ENCODE measurements at places on chromosomes 3 and 15.

DNA sequence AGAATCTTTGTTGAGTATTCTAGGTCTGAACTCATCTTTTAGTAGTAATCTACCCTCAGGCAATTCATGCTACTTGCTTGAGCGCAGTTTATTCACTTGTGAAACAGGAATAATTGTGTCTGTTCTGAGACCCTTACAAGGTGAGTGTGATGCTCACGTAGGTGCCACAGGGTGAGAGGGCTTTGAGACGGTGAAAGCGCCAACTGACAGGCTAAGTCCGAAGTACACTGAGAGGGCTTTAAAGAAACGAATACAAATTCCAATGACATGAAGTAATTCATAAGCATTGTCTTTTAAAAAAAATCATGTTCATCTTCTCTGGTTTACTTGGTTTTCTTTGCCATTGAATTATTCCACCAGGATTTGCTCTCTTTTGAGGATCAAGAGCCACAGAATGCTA, 393.7 kb upstream of the RGMA start:
- DNase-seq = no peak

- DNase-seq = peak; percentile 34
Measured at GRCh38 chr15:60905587-60905986, 323.5 kb downstream of the RORA start.

- DNase-seq = no peak
Measured at GRCh38 chr3:74331711-74332110, 282.7 kb downstream of the CNTN3 start.

GRCh38 chr3:175018946-175019727, 160.0 kb downstream of the NAALADL2 start:
- no peak for DNase-seq

GRCh38 chr15:88166082-88166993, 90.2 kb downstream of the NTRK3 start:
- DNase-seq = peak; percentile 61

DNA sequence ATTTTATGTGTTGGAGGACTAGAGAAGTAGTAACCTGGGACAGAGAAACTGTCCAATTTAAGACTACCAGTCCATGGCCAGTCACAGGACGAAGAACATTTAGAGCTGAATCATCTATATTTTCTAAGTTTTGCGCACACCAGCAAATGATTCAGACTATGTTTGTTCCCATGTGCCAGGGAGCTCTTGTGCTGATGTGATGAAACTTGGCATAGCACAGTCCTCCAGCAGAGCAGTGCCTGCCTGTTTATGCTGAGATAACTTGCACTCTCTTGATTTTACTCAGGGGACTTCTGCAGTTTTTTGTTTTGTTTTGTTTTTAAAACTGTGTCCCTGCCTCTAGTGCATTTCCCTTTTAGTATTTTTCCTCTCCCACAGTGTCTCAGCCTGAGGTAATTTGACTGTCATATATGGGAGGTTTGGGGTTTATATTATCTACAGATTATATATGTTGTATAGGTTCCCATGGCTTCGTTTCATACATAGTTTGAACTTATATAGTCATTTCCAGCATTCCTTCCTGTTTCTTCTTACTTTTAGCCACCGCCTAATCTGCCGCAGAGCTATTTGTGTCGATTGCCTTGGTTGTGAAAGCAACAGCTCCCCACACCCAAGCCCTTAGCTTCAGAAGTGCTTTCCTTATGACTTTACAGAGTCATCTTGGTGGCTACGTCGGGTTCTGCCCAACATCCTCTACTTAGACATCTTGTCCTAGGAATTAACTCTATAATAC, 45.5 kb downstream of the PPM1L start:
- DNase-seq = no peak

- no peak for DNase-seq
Measured at GRCh38 chr3:178512647-178513046, 23.6 kb upstream of the KCNMB2 start.

DNA sequence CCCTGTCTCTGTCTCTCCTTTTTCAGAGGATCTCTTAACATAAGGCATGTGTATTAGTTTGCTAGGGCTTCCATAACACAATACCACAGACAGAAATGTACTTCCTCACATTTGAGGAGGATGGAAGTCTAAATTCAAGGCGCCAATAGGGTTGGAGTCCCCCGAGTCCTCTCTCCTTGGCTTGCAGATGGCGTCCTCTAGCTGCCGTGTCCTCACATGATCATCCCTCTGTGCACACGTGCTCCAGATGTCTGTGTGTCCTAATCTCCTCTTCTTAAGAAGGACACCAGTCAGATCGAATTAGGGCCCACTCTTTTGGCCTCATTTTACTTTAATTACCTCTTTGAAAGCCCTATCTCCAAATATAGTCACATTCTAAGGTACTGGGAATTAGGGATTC, 23.0 kb upstream of the BFSP2 start:
- peak; percentile 50 for DNase-seq

- DNase-seq = no peak
Measured at GRCh38 chr15:61169275-61169903, 59.7 kb downstream of the RORA start.

DNA sequence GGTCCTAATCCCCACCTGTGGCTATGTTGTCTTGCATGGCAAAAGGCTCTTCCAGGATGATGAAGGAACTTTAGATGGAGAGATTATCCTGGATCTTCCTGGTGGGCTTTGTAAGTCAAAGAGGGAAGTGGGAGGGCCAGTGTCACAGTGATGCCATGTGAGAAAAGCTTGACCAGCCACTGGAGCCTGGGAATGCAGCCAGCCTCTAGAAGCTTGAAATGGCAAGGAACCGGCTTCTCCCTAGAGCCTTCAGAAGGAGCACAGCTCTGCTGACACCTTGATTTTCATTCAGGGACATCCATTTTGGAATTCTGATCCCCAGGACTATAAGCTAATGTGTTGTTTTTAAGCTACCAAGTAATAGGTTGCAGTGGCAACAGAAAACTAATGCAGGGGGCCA, 58.3 kb downstream of the CLEC3B start:
- no peak for DNase-seq

DNA sequence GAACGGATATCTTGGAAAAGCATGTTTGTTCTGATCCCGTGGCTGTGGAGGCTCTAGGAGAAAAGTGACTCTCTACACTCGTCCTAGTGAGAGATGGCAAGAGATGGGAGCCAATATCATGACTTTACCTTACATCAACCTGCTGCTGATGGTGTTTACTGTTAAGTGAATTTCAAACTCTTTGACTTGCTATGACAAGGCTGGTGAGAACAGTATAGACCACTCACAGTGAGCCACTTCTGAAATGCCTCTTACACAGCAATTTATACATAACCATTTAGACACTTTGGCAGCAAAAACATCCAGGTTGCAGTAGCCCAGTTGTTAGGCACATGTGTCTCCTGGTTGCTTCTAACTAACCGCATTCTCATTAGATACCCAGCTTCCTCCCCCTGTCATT, 43.3 kb downstream of the IL5RA start:
- no peak for DNase-seq

GRCh38 chr15:57282686-57283085, 93.6 kb upstream of the CGNL1 start:
- DNase-seq = no peak

DNA sequence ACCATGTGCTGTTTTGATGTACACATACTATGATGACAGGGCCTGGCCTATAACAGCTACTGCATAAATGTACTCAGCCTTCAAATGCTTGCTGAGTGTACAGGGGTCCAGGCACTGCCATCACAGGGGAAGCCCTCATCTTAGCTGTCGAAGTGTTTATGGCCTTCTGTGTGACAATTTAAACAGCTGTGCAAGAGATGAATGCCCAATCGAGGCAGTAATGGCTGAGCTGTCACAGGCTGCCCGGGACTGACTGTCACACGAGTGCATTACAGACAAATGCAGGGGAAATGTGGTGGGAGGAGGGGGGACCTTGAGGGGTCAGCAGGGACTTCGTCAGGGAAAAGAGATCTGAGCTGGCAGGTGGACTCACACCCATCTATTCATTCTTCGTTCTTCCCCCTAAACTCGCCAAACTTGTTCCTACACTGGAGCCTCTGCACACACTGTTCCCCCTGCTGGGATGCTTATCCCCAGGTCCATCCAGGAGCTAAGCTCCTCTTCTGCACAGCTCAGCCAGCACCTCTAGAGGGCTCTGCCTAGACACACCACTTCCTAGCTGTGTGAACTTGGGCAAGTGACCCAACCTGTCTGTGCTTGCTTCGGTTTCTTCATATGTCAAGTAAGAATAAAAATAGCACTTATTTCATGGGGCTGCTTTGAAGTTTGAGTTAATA, 156.2 kb upstream of the IQSEC1 start:
- DNase-seq = peak; percentile 90

DNA sequence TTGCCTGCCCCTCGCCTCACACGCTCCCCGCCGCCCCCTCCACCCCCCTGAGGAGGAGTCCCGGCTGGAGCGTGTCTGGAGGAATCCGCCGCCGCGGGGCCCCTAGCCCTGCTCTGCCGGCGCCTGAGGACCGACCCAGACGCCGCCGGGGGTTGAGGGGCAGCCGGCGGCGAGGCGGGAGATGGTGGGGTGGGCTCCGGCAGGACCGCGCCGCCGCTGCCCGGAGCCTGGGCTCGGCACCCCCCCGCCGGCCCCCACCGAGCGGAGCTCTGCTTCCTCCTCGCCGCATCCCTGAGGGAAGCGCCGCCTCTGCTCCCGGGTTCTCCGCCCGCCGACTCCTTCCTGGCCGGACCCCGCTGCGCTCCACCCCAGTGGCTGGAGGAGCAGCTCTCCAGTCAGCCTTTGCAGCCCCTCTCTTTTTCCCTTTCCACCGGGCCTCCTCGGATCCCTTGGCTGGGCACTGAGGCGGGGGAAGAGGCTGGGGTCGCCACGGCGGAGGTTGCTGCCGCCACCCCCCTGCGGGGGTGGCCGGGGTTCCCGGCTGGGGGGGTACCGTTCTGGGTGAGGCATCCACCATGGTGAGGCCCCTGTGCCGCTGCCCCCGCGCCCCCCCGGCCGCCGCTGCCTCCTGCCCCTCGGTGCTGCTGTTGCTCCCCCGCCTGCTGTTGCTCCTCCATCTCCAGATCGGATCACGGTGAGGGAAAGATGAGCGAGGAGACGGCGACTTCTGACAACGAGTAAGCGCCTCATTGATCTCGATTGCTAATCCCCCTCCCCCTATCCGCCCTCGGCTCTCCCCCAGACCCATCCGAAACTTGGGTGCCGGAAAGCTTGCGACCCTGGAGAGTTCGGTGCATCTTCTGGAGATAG, at the start of gene SPRED1:
Gene SPRED1 (plus strand): TSS at position 356 of the 870 bp plus-strand sequence. CDS start 350 bp downstream, at position 706.
- peak; percentile 64 for DNase-seq

- DNase-seq = no peak
Measured at GRCh38 chr3:127951276-127951675, 36.2 kb downstream of the KBTBD12 start.

DNA sequence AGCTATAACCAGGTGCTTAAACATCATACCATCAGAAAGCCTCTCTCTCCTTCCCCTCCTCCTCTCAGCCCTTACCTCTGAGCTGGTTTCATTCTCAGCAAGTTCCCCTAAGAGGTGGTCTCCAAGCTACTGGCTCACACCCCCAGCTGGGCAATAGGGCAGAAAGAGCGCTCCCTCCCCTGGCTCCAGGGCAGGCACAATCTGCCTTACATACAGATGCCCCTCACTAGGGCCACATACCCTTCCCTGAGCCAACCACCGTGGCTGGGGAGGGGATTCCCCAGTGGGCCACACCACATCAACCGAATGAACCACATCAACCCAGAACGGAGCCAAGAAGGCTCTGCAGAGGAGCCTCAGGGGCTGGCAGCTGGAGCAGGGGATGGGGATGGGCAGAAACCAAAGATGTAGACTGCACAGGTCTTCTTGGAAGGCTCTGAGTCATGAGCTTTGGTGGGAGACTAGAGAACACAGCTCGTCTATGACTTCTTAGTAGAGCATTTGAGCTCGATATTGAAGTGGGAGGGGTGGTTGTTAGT, 4.6 kb upstream of the FBLN2 start:
- no peak for DNase-seq

DNA sequence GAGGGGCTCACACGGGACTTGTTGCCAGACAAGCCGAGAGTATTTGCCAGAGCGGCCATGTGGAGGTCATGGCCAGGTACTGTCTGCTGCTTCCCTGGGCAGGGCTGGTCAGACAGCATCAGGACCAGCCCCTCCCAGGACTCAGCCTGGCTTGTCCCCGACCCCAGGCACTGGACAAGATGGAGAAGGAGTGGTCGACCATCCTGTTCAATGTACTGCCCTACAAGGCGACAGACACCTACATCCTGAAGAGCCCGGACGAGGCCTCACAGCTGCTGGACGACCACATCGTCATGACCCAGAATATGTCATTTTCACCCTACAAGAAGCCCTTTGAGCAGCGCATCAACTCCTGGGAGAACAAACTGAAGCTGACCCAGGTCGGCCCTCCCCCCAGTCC, 38.6 kb downstream of the DNAH1 start:
- no peak for DNase-seq

DNA sequence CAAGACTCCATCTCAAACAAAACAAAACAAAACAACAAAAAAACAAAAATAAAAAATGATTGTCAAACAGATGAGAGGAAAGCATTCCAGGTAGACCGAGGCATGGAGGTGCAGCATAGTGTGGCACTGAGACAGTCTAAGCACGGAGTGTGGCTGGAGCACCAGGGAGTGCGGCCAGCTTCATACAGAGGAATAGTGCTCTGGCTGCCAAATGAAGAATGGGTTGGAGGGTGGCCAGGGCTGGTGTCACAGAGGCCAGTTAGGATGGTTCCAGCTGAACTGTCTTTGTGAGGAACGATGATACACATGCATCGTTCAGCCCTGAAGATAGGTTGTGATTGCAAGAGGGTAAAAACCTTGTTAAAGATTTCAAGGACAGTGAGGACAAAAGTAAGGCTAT, 28.3 kb downstream of the MITF start:
- no peak for DNase-seq

GRCh38 chr3:61858054-61858453, 296.7 kb downstream of the PTPRG start:
- DNase-seq = no peak

DNA sequence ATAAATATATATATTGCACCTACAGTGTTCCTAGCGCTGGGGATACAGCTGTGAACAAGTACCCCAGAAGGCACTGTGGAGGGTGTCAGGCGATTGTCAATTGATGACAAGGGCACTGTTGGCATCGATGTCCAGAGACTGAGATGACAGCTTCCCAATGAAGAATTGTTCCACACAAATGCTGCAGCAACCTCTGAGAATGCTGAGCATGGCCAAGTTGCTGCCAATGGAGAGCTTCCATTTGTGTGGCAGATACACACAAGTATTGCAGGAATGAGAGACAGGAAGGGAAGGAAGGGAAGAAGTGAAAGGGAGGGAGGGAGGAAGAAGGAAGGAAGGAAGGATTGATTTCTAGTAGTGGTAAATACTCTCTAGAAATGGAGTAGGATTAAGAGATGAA, 21.9 kb downstream of the LRTM1 start:
- no peak for DNase-seq

GRCh38 chr3:162722337-162722736, 1225.7 kb downstream of the OTOL1 start:
- no peak for DNase-seq

- DNase-seq = no peak
Measured at GRCh38 chr15:99019558-99020540, 12.3 kb upstream of the PGPEP1L start.

DNA sequence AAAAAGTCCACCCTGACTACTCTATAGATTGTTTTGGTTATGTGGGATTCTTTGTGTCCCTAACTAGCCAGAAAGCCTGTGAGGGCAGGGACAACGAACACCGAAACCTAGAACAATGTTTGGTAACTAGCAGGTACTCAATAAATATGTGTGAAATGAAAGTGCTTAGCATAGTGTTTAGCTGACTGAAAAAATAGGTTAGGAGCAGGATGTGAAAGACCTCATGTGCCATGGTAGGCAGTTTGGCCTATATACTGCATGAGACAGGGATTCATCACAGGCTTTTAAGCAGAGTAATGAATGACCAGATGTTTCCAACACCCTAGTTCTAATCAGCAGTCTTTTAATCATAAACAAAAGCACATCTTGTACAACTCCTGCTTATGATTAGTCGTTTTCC, 64.2 kb downstream of the MYO5A start:
- no peak for DNase-seq
